GM23248 (cell line): ENCODE measurements at places on chromosomes 3 and 15. TPM values are rescaled to one million over a fixed set of nuclear protein-coding genes. Genes with fewer than 3 reads are reported as not detected.

TRH gene
- not detected in 2 replicates for total RNA-seq

MST1R gene
- 0.32 TPM in 1 of 2 replicates, not detected in the other for total RNA-seq

FAM43A gene
- 19.0 and 23.0 TPM in 2 replicates for total RNA-seq

IRAK2 gene
- 0.89 and 2.1 TPM in 2 replicates for total RNA-seq

- peaks cover 11% of the 10 kb centered on the region for H3K4me1 ChIP-seq
- no peak overlapping the region for H3K4me3 ChIP-seq
- no peak overlapping the region for H3K27ac ChIP-seq
- H3K36me3 ChIP-seq: no peaks in the 10 kb centered on the region
Measured at GRCh38 chr3:159841766-159842165, 146.9 kb upstream of the IL12A start.

- no peaks in the 10 kb centered on the region for H3K36me3 ChIP-seq
- DNase-seq: no peak
- H3K27ac ChIP-seq: no peak overlapping the region
- H3K4me3 ChIP-seq: no peak overlapping the region
- H3K27me3 ChIP-seq: peaks cover 70% of the 10 kb centered on the region
Measured at GRCh38 chr3:172856795-172857742, 106.5 kb downstream of the ECT2 start.

- H3K4me1 ChIP-seq: peaks cover 25% of the 10 kb centered on the region
- no peaks in the 10 kb centered on the region for H3K36me3 ChIP-seq
- H3K4me3 ChIP-seq: no peak overlapping the region
- H3K27ac ChIP-seq: no peak overlapping the region
- H3K27me3 ChIP-seq: no peaks in the 10 kb centered on the region
- DNase-seq: no peak
Measured at GRCh38 chr3:192826214-192827006, 91.2 kb downstream of the MB21D2 start.

DNA sequence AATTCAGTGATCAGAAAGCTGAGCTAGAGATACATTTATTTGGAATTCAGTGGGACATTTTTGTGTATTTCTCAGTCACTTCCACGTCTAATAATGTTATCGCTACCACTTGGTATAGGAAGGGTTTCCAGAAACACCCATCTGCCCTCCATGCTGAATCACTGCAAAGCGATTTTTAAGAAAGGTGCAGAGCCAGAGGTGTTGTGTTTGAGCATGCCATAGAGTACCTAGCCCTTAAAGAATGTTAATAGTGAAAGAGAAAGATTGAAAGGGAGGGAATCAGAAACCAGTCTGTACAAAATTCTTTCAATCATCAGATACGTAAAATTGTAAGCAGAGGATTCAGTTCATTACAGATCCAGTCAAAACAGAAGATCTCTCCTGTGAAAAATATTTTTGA is 80.1 kb upstream of the ARL6 start:
- H3K4me3 ChIP-seq: no peak overlapping the region
- no peaks in the 10 kb centered on the region for H3K27me3 ChIP-seq
- no peak overlapping the region for H3K27ac ChIP-seq
- H3K4me1 ChIP-seq: no peaks in the 10 kb centered on the region
- no peak for DNase-seq

DNA sequence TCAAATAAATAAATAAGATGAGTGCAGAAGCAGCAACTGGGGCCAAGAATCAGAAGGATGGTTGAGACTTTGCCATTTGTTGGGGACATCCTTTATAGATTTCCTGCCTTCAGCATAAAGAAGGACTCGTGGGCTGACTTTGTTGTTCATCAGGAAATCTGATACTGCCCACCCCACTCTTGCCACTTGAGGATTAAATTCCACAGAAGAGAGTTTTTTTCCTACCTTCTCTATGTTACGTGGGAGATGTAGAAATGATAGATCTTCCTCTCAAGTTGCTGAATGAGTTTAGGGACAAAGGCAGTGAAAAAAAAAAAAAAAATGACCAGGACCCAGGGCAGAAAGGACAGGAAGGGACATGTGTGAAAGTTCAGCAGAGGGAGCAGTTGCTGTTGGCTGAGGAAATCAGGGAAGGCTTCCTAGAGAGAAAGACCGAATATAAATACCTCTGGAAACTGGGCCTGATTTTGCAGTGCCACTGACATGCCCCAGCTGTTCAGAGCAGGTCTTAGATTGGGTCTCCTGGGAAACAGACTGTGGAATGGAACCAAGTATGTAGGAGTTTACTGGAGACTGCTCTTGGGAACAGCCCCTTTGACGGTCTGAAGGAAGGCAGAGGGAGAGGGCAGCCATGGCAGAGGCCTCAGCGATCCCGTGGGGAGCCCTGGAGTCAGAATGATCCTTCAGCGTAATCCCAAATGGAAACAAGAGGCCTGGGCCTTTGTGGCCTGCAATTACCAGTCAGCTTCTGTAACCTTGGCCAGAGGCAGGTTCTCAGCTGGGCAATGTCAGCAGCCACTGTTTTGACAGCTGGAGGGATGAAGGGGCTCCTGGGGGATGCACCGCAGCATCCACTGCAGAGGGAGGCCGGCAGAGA is 50.9 kb downstream of the C3orf20 start:
- H3K4me1 ChIP-seq: peaks cover 24% of the 10 kb centered on the region
- peak overlapping the region; percentile 43 for H3K27ac ChIP-seq
- H3K4me3 ChIP-seq: no peak overlapping the region
- peak; percentile 24 for DNase-seq
